ENCODE measurements at places on chromosomes 7 and 10.
A peak's percentile ranks its signal among the peaks of the same experiment; 100 is the strongest.

DNA sequence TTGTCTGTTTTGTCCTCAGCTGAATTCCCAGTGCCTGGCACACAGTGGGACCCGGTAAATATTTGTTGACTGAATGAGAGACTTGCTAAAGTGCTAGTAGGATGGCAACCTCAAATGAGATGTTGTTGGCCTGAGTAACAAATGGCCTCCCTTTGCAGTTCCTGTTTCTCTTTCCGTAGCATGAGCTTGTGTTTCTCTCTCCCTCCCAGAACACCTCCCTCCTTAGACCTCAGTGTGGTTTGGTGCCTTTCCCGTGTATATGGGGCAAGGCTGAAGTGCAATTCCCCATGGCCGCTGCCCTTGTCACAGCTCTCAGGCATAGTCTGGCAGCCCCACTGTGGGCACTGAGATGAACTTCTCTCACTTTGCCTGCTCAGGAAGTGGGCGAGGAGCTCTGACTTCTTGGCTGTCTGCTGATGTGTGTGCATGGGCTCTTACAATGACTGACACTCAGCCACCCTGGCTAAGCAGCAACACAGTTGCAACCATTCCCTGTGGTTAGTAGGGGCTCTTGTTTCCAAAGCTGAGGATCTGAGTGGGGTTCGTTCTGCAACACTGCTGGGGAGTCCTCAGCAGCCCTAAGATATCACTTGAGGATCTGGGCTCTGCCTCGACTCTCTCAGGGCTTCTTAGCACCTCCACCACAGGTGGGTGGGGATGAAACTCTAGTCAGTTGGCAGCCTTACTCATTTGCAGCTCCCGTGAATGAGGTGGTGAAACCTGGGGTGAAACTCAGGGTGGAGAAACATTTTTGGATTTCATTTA is 136.1 kb downstream of the ICA1 start:
- DNase-seq: peak; percentile 40

DNA sequence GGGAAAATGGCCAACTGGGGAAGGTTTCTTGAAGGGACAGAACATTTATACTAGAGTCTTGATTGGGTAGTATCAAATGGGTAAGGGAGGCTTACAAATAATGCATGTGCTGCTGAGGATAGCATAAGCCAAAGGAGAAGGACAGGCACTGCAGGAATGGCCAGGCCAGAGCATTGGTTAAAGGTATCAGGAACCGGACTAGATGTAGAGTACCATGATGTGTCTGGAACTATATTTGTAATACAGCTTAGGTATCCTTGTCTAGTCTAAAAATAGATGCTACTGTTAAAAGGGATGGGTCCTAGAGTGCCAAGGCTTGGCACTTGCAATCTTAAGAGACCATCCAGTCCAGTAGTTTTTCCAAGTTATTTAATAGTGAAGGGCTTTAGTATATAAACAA is 20.3 kb downstream of the TMEM243 start:
- no peak for DNase-seq

GRCh38 chr10:8594176-8594575 is 539.7 kb downstream of the GATA3 start:
- DNase-seq: no peak

DNA sequence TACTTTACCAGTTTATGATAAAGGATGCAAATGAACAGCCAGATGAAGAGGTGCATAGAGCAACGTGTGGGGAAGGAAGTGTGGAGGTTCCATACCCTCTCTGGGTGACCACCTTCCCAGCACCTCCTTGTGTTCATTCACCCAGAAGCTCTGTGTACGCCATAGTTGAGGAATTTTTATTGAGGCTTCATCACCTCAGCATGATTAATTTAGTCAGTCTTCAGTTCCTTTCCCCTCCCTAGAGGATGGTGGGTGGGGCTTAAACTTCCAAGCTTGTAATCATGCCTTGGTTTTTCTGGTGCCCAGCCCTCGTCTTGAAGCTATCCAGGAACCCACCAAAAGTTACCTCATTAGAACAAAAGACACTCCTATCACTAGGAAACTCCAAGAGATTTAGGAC is 162.7 kb downstream of the PLCE1 start:
- no peak for DNase-seq

- no peak for DNase-seq
Measured at GRCh38 chr10:123149162-123149567, 1.2 kb downstream of the HMX2 start.

- DNase-seq: no peak
Measured at GRCh38 chr7:159076333-159076732, 68.3 kb downstream of the VIPR2 start.

DNA sequence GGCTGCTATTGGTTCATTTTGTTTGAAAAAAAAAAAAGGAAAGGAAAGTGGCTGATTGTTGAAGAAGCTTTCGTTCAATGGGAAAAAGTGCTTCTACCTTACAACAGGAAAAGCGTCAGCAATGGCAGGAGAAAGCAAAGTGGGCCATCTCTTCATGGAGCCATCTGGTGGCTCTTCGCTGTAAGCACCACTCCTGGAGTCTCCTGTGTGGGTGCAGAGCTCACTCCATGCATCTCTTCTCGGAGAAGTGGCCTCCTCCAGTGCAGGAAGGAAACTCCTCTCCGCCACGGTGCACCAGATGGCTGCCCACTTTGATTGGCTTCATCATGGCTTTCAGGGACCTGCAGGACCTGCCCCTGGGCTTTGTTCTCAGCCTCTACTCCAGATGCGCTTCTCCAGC is 250.9 kb downstream of the PTEN start:
- no peak for DNase-seq

GRCh38 chr10:91090761-91091529 is 129.5 kb upstream of the PCGF5 start:
- DNase-seq: no peak

DNA sequence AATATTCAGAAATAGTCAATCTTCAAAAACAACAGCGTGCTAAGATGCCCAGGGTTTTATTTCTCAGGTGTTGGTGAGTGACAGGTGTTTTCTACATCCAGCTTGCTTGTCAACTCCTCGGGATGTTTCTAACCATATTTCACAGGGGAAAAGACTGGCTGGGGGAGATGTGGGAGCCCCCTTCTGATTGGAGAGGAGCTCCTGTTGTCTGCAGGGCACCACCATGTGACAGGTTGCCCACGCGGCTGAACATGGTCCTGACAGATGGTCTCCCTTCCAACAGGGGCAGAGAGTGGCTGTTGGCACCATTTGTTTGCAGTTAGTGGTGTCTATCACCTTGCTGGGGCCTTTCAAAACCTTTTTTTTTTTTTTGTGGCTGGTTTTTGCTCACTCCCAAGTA is 16.5 kb upstream of the GPR26 start:
- DNase-seq: no peak

DNA sequence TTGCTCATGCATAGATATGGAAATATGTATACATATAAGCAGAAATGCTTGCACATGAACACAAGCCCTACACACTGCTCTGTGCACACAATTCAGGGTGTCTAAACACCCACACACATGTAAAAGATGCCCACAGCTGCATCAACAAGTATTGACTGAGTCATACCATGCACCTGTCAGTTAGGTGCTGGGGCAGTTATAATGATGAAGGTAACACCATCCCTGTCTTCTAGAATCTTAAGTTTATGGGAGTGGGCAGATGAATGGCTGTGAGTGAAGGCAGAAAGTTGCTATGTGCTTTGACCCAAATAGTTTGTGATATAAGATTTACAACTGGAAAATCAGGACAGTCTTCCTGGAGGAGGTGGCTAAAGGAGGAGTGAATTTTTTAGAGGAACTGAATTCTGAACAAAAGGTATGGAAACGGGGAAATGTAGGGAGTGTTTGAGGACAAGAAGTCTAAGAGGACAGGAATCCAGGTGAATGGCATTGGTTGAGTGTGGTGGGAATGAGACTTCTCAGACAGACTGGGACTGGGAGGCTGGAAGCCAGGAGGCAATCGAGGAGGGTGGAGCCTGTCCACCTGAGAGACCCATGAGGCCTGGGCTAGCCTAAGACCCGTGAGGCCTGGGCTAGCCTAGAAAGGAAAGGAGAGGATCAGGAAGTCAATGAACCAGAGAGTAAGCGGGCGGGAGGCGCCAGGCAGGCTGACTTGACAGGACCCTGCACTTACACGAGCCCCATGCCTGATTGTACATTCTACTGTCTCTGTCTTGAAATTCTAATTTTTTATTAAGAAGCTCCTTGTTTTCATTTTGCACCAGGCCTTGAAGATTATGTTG is 20.7 kb downstream of the POLL start:
- DNase-seq: no peak

- DNase-seq: no peak
Measured at GRCh38 chr10:25048450-25048849, 32.0 kb downstream of the THNSL1 start.

DNA sequence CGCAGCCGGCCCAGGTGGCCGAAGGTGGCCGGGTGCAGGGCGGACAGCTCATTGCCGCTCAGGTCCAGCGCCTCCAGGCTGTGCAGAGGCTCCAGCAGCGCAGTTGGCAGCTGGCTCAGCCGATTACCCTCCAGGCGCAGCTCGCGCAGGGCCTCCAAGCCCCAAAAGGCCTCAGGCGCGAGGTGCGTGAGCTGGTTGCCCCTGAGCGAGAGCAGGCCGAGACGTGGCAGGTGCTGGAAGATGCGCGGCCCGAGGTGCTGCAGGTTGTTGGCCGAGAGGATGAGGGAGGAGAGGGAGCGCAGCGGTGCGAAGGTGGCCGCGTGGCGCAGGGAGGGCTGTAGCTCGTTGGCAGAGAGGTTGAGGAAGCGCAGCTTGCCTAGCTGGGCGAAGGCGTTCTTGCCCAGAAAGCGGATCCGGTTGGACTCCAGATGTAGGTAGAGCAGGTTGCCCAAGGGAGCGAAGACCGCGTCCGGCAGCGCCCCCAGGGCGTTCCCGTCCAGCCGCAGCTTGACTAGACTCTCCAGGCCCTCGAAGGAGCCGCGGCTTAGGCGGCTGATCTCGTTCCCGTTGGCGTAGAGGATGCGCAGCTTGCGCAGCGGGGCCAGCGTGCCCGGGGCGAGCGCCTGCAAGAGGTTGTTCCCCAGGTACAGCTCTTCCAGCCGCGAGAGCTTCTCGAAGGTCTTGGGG is 923 bp downstream of the TRIL start:
- DNase-seq: no peak

GRCh38 chr7:3955751-3956696 is 655.0 kb downstream of the SDK1 start:
- DNase-seq: no peak

DNA sequence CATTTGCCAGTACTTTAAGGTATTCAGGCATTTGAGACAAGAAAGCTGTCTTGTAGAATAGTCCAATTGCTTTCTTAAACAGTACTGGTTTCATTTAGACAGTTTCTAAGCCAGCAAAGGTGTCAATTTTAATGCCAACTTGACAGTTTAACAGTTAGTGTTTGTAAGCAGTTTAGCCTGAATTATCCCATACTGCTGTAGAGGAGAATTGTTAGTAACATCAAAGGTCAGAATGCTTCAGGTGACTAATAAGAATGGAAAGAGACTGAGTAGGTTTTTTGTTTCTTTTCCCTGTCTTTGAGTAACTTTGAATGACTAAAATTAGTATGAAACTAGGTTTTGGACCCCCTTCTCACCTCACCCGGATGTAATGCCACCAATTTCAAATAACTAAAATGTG is 29.5 kb upstream of the VDAC2 start:
- DNase-seq: no peak

DNA sequence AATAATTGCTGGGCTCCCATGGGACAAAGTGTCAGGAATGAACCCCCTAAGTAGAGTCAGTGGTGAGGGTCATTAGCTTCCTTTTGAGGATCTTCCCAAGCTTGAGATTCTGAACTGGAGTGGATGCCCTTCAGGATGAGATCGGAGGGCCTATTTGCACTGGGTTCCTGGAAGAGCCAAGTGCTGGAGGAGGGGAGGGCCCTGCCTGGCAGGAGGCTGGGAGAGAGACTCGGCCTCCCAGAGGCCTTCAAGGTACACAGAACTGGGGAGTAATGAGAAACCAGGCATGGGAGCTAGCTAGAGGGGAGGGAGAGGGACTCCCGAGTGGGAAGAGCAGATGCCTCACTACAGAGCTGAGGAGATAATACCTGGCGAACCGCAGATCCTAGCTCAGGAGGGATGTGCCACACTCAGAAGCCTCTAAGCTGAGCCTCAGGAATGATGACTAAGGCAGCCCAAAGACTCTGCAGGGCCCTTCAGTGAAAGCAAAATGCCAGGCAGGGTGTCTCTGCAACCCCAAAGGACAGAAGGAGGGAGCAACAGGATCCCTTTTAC is 9.4 kb downstream of the PDAP1 start:
- no peak for DNase-seq

DNA sequence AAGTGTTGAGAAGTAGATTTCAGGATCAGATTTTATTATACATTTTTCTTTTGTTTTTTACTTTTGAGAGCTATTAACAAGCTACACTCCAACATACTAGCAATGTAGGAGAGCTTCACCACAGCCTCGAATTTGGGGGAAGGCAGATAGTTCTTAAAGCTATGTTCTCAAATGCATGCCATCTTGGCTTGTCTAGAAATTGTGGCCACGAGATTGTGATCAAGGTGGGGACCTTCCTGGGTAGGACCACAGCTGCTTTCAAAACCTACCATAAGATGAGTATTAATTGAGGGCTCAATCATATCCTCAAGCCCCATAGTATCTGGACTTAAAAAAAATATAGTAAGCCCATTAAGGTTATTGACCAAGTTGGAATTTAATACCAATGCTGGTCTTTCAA is 27.9 kb upstream of the JAZF1 start:
- no peak for DNase-seq

GRCh38 chr10:75335983-75336382 is 65.6 kb downstream of the ZNF503 start:
- DNase-seq: no peak

DNA sequence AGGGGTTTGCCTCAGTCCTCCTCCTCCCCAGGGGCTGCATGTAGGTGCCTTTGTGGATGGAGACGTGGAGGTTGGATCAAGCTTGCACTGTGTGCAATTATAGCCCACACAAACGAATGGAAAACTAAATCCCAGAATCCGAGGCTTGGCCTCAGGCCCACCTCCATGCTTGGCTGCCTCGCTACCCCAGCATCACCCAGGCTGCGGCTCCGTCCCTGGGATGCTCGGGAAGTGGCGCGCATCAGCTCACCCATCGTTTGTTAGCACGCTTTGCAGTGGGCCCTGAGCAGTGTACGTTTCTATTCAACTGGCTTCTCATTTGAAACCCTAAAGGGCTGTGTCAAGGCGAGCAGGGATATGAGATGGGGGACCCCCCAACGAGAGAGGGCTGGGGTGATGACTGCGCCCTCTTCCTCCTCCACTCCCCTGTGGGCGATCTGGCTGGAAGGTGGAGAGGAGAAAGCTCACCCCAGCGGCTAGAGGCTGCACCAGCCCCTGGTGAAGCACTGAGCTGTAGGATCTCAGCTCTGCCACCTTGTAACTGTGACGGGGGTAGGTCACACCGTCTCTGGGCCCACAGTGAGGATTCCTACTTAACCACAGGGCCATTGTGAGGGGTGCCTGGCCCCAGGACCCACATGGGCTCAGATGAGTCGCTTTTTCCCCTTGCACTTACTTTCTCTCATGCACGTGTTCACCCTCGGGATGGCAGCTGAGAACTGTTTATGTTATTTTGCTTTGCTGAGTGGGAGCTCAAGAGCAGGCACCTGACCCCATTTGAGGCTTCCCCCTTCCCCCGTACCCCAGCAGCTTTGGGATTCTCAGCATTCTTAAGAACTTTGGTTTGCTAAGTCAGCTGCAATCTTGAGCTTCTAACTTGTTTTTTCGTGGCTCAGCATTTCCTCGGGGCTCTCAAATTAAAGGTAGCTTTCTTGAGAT is 12.7 kb upstream of the BTBD16 start:
- no peak for DNase-seq
